Stimulated activated CD4-positive, alpha-beta T cell treated with anti-CD3 and anti-CD28 coated beads, Interleukin-1b, Interleukin-23, amount 100 ng/mL, for 1 hour (primary cell): ENCODE measurements at places on chromosomes 3 and 15.

DNA sequence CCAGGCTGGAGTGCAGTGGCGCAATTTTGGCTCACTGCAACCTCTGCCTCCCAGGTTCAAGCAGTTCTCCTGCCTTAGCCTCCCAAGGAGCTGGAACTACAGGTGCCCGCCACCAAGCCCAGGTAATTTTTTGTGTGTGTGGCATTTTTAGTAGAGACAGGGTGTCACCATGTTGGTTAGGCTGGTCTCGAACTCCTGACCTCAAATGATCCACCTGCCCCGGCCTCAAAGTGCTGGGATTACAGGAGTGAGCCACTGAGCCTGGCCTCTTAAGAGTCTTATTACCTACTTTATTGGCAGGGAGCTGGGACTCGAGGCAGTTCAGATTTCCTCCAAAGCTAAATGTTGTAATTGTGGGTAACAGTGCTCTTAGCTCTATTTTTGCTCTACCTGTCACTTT, 16.4 kb downstream of the PXYLP1 start:
- DNase-seq = no peak

GRCh38 chr3:143507735-143508580, 340.3 kb downstream of the SLC9A9 start:
- DNase-seq = no peak

GRCh38 chr3:52090131-52090932, 34.0 kb upstream of the DUSP7 start:
- no peak for DNase-seq

GRCh38 chr3:186054792-186055352, 54.0 kb downstream of the ETV5 start:
- DNase-seq = no peak

GRCh38 chr3:13009132-13009945, 63.9 kb downstream of the IQSEC1 start:
- DNase-seq = no peak

- DNase-seq = no peak
These were observed 40.1 kb downstream of the TMEM44 start for GRCh38 chr3:194592798-194593752.

DNA sequence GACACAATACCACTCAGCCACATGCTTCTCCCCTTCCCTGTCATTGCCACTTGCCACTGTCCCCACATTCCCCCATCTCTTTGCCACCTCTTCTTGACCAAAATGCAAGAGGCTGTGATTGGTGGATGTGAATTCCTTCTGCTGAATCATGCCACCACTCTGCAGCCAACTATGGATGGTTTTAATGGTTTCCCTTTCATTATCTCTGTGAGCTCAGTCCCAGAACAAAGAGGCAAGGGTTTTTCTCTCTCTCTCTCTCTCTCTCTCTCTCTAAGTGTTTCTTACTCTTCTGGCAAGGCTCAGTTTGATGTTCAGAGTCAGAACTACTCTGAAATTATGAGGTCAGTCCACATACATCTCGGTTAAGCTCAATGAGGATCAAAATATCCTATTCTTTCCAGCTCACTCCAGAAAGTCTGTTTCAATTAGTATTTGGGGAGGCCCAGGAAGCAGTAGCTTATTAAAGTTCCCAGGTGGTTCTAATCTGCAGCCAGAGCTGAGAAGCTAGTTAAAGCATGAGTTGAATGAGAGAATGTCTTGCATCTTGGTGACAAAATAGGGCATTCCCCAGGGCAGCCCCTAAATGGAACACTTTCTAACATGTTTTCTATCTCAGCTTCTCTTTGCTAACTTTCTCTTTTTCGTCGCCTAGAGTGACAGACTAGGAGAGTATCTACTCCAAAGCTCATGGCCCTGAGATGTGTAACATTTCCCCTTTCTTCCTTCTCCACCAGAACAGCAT, 8.5 kb upstream of the ILDR1 start:
- no peak for DNase-seq

DNA sequence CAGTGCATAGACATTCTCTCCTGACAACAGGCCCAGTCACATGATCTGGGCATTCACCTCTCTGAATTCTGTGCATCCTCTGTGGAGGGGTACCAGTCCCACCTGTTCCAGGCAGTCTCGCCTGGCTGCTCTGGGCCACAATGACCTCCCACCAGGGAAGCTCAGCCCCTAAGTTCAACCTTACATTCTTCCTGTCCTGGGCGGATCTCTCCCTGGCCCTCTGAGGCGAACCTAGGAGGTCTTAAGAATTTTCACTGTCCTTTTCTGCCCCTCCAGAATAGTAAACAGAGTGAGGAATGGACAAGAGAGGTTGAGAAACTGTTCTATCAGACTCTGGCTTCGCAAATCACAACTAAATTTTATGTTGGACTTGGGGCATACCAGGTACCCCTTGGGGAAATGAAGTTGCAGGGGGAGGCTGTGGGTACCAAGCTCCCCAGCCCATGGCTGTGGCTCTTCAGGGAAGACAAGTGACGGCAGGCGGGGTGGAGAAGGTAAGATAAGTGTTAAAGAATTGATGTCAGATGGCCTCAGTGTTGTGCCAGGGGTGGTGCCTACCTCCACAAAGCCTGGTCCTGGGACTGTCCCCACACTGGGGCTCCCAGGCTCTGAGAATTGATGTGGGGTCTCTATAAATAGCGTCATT, 5.3 kb downstream of the SCN5A start:
- DNase-seq = no peak

GRCh38 chr15:93244696-93245660, 156.0 kb upstream of the RGMA start:
- DNase-seq = no peak

GRCh38 chr3:24802614-24803013, 308.0 kb upstream of the THRB start:
- no peak for DNase-seq

- DNase-seq = no peak
These were observed 618.2 kb upstream of the ZNF717 start for GRCh38 chr3:76403556-76403955.

DNA sequence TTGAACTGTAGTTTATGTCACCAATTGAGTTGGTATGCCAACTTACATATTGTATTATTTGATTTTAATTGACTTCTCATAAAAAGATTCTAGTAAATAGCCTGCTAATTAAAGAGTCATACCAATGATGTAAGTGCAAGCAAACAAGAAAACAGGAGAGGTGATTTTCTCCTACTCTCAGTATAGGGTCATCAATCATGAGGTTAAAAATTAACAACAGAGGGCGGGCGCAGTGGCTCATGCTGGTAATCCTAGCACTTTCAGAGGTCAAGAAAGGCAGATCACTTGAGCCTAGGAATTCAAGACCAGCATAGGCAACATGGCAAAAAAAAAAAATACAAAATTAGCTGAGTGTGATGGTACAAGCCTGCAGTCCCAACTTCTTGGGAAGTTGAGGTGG, 108.7 kb downstream of the MYO9A start:
- DNase-seq = no peak

DNA sequence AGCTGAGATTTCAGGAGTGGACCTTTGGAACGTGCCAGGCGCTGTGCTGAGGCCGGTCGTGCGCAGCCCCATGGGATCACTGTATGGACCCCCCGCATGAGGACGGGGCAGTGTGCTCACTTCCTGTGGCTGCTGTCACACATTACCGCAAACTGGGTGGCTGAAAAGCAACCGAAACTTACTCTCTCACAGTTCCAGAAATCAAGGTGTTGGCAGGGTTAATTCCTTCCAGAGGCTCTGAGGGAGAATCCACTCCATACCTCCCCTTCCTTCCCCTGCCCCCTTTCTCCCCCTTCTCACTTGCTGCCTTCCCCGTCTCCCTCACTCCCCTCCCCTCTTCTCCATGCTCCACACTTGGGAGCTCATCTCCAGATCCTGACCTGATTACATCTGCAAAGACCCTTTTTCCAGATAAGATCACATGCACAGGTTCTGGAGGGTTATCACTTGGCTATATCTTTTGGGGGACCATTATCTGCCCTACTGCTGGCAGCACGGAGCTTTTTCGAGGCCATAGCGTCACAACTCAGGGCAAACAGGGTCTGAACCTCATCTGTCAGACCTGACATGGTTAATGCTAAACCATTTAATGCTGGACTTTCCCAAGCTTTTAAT, 41.2 kb downstream of the KLF13 start:
- DNase-seq = no peak

- DNase-seq = no peak
These were observed 16.3 kb upstream of the TRAT1 start for GRCh38 chr3:108806316-108806715.

DNA sequence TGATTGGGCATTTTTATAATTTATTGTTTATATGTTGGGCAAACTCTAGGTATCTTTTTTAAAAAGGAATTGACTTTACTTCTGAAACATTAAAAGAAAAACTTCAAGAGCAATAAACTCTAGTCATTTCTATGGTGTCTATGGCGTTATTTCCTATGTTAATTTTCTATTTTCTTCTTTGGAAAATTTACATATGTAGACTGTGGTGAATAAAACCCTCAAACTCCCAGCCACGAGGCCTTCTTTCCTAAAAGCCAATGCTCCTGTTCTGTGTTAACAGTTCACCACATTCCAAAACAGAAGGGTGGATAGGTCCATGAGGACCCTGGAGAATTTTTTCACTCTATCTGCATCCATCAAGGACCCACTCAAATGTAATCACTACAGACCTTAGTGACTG, 44.3 kb upstream of the B3GNT5 start:
- DNase-seq = no peak

GRCh38 chr3:101784855-101785613, 6.0 kb downstream of the NXPE3 start:
- no peak for DNase-seq

DNA sequence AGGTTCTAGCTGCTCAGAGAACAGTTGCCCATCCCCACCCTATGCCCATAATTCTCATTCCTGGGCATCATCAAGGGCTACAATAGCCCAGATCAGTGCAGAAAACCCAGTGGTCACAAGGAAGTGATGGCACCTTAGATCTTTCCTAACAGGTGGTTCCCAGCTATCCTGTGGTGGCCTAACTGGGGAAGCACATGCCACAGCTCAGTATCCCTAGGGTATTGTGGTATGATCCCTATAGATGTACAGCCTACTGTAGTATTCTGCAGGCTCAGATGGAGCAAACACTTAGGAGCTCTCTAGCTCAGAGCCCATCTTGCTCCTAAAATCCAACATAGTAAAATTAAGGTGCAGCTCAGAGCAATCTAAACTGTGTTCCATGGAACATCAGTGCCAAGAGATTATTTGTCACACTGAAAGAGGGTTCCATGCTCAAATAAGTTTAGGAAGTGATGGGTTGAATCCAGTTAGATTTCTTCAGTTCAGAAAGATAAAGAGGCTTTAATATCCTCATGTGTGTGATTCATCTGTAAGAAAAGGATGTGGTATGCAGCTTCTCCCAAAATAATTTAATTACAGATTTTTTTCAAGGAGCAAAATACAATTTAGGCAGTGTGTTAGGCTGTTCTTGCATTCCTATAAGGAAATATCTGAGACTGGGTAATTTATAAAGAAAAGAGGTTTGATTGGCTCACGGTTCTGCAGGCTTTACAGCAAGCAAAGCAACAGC, 4.4 kb downstream of the A4GNT start:
- no peak for DNase-seq

DNA sequence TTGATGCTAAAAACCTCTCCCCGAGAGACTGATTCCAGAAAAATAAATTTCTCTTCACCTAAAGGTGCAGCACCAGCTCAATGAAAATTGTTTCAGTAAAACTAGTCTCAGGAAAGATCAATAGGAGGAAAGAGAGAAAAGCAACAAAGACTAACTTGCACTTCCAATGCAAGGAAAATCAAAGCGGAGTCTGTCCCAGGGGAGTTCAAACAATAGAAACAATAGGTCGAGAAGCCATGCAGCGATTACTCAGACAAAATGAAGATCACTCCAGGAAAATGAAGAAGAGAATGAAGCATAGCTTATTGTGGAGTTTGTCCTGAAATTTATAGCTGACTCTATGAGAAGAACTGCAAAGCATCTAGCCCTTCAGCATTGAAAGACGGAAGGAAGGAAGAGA, 105.1 kb upstream of the FRMD4B start:
- DNase-seq = no peak

DNA sequence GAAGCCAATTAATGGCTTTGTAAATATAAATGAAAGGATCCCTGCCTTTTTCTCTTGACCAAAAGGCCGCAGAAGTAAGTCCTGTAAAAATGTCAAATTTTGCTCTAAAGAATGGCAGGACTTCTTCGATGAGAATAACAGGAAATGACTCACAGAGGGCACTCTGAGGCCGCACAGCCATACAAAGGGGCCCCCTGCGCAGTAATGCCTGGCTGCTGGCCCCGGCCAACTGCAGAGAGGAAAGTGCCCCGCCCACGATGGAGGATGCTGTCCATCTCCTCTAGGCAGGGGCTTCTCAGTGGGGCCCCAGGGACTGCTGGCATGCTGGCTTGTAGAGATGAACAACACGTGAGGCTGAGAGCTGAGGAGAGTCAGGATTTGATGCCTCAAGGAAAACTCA, 18.1 kb upstream of the SCN10A start:
- no peak for DNase-seq

DNA sequence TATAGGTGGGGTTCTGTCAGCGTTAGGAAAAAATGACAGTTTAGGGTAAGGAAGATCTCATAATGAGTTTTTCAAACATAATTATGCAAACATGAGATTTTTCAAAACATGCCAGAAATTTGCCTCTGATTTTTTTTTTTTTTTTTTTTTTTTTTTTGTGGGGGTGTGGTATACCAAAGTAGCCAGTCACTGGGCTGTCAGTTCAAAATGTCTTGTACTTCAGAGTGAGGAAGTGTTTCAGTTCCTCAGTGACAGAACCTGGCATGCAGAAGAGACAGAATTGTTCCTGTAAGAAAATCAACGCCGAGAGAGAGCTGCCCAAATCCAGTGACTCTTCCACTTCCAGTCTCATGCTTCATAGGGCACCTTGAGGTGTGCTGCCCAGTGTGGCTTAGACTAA, 9.7 kb downstream of the NCBP2 start:
- no peak for DNase-seq

DNA sequence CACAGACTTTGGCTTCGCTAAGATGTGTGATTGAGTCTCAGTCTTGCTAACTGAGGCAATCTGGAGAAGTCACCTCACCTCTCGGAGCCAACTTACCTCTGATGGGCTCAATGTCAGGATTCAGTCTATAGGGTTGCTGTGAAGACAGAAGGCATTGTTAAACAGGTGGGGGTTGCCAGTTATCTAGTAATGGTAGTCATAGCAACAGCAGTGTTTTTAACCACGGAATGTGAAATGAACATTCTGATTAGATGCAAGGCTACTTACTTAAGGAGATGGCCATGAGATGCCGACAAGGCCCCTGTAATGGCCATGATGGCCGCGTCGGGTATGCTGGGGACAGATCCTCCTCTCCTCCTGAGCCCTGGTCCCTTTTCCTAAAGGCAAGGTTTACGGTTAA, 243.1 kb downstream of the GABRG3 start:
- DNase-seq = no peak

GRCh38 chr3:99845331-99845730, 27.7 kb downstream of the CMSS1 start:
- no peak for DNase-seq
